ENCODE measurements at places on chromosomes 3 and 15.

GRCh38 chr3:8112587-8112986, 389.0 kb upstream of the LMCD1 start:
- DNase-seq, result no peak

DNA sequence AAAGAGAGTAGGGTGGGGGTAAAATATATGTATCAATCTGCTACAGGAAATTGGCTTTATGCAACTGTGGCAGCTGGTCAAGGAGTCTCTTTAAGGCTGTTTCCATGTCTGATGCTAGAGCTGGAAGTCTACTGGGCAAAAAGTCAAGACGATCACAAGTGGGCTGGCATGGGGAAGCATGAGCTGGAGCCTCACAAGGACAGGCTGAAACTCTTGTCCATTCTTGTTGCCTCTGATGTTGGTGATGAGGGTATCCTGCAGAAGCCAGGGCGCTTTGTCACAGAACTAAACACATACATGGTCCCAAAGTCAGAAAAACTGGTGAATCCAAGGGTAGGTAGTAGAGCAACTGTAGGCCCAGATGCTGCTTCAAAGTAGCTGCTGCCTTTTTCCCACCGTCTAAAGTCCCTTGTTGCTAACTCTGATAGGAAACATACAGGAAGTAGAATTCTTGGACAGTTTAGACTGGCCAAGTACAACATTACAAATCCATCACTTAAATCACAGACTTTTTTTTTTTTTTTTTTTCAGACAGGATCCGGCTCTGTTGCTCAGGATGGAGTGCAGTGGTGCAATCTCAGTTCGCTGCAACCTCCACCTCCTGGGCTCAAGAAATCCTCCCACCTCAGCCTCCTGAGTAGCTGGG, 54.2 kb downstream of the RPL39L start:
- no peak for DNase-seq

- DNase-seq, result peak; percentile 66
These were observed 5.0 kb upstream of the HES1 start for GRCh38 chr3:194130807-194131589.

DNA sequence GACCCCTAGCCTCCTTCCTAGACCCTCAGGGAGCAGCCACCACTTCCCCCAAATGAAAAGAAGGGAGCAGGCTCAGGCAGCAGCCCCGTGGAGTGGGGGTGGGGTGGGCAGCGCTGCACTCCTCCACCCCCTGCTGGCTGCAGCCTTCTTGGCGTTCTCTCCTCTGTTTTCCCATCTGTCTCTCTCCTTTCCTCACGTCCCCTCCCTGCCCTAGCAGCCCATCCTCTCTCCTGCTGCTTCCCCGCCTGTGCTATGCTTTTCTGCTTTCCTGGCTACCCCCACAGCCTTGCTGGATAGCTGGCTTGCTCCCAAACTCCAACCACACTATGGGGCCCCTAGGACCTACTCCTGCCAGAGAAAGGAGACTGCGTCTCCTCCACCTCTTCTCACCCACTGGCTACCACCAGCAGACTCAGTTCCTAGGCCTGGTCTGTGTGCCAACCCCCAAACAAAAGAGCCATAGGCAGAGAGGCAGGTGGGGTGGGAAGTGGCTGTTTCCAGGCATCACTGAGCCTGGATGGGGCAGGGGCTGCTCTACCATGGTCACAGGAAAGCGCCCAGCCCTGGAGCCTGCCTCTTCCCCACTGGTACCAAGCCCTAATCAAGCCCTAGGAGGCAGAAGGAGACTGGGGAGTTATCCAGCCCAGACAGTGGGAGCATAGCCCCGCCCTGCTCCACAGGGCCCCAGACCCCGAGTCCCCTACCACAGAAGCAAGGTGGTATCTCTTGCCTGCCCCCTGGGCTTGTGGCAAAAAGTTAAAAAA, 3.4 kb upstream of the DISP2 start:
- DNase-seq, result no peak

DNA sequence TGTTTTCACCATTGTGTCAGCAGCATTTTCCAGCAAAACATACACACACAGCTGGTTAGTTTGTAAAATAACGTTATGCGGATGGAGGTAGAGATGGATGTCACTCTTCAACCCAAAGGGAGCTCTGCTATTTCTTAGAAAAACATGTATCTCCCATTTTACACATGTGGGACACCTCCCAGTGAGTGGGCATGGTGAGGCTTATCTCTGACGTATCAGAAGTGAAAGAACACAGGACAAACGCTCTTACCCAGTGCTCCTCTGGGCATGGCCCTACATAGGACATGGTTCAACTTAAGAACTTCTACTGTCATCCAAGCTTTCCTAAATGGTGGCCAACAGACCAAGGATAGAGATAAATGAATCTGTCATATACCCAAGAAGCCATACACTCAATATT, 2.1 kb downstream of the FAM240A start:
- no peak for DNase-seq

GRCh38 chr3:194945508-194945907, 259.8 kb downstream of the FAM43A start:
- DNase-seq, result no peak

- DNase-seq, result no peak
These were observed at the start of gene TPRG1 for GRCh38 chr3:189171707-189172106. Gene TPRG1, plus strand, starts transcription at chr3:189171971. Its CDS starts 35,414 bp downstream, at chr3:189207385.

GRCh38 chr3:59774000-59774399, 724.2 kb upstream of the CFAP20DC start:
- no peak for DNase-seq

DNA sequence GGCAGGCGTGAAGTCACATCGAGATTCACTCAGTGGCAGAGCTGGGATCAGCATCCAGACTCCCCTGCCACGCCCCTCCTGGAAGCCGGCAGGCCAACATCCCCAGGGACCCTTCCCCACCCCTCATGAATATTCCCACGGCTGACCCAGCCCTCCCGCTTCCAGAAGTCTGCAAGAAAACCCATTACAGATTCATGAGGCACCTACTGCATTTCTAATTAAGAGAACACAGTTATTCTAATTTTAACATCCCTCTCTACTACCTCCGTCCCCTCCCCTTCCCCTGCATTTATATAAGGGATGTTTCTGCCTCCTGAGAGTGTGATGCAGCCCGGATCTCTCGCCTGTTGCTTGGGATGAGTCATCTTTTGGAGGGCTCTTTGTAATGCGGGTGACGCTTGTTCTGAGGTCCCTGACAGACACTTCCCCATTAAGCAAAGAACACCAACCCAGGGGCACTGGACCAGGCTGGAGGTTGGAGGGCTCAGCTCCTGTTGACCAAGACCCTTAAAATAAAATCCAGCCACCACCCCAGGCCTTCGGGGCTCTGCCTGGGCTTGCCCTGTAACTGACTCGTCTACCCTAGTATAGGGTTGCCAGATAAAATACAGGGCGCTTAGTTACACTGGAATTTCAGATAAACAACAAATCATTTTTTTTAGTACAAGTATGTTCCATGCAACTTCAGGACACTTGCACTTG, 118.7 kb downstream of the NUP210 start:
- DNase-seq, result no peak

GRCh38 chr3:2477620-2478019, 379.0 kb downstream of the CNTN4 start:
- DNase-seq, result no peak

- no peak for DNase-seq
These were observed 136.9 kb downstream of the THSD4 start for GRCh38 chr15:71252044-71252739.

DNA sequence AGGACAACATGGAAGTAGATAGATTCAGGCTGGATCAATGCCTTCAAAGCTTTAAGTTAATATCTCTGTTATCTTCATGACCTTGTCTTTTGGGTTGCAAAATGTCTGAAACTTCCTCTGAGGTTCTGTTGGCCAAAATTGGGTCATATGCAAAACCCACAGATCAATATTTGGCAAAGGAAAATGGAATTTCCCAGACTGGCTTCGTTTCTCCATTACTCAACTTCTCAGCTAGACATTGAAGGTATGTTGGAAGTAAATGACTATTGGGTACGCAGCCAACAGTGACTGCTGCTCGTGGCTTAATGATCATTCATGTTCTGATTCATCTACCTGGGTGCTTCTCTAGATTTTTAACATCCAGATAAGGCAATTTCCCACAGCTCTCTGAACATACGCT, 675.4 kb upstream of the SGO1 start:
- DNase-seq, result no peak
